Stimulated activated CD4-positive, alpha-beta T cell treated with anti-CD3 and anti-CD28 coated beads, Interleukin-1b, Interleukin-23, amount 100 ng/mL, for 1 hour (primary cell): ENCODE measurements at places on chromosomes 1 and 21.

GRCh38 chr1:101086783-101087182 lies 61.2 kb upstream of the DPH5 start:
- DNase-seq, result no peak

DNA sequence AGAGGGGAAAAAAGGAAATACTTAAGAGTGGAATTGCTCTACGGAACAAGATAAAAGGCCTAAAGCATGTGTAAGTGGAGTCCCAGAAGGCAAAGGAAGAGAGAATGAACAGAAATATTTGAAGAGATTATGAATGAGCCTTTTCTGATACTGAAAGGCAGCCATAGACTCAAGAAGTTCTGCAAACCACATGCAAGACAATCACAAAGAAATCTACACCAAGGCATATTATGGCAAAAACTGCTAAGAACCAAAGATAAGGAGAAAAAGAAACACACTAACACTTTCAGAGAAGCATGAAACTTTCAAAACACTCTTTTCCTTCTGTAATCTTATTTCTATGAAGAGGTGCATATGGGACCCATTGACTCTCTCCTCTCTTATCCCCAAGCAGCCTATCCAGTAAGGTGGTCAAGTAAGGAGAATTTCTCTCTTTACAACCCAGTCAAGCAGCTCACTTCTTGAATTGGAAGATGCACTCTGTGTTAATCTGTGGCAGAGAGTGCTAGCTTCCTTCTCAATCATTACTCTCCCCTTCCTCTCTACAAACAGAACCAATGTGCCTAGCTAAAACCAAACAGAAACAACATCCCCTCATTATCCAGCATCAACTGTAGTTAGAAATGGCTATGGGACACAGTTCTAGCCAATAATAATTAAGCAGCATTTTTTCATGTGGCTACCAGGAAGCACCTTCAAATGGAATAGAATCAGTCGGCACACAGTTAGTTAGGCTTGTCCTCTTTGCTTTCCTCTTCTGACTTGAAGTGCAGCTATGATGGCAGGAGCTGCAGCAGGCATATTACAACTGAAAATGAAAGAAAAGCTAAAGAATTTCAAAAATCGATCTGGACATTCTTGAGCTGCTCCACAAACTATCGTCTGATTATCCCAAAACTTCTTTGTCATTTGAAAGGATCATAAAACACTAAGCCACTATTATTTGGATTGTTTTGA lies 25.9 kb downstream of the KRTAP19-8 start:
- DNase-seq, result no peak

GRCh38 chr1:166272155-166272554 lies 105.4 kb upstream of the FAM78B start:
- no peak for DNase-seq

GRCh38 chr21:45250914-45251634 lies 36.6 kb downstream of the POFUT2 start:
- no peak for DNase-seq
